Fibroblast of skin of back (primary cell): ENCODE measurements at places on chromosomes 1 and 21.

- no peak for DNase-seq
These were observed 79.2 kb downstream of the AJAP1 start for GRCh38 chr1:4733446-4734177.

- DNase-seq = no peak
These were observed 468.8 kb upstream of the RUNX1 start for GRCh38 chr21:35517865-35518264.

DNA sequence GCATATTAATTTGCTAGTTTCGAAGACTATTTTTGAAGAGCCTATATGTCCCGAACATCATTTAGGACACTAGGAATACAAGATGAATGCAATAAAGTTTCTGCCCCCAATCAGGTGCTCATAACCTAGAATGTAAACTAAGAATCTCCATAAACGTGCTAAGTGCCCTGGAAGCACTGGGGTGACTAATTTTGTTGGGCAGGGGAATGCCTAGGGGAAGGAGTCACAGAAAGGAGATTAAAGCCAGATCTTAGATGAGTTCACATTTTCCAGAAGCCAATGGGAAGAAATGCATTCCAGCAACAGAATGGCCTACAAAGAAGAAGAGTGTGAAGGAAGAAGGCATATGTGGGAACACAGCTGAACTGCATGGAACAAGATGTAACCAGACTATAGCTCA, 19.5 kb downstream of the SCYL3 start:
- DNase-seq = peak; percentile 84

DNA sequence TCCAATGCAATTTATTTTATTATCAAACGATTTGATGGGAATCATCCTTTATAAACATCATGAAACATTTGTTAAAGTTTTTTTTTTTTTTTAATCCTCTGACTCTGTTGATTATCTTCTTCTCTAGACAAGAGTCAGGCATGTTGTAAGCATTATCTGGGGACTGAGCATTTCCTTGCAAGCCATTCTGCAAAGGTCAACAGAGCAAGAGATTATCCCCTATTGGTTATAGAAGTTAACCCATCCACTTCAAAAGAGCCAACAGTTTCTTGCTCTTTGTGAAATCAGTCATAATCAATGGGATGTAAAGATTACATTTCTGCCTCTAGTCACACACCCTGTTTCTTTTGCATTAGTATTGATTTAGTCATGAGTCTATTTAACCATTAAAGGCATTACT, 368.8 kb upstream of the ADGRL4 start:
- DNase-seq = no peak

DNA sequence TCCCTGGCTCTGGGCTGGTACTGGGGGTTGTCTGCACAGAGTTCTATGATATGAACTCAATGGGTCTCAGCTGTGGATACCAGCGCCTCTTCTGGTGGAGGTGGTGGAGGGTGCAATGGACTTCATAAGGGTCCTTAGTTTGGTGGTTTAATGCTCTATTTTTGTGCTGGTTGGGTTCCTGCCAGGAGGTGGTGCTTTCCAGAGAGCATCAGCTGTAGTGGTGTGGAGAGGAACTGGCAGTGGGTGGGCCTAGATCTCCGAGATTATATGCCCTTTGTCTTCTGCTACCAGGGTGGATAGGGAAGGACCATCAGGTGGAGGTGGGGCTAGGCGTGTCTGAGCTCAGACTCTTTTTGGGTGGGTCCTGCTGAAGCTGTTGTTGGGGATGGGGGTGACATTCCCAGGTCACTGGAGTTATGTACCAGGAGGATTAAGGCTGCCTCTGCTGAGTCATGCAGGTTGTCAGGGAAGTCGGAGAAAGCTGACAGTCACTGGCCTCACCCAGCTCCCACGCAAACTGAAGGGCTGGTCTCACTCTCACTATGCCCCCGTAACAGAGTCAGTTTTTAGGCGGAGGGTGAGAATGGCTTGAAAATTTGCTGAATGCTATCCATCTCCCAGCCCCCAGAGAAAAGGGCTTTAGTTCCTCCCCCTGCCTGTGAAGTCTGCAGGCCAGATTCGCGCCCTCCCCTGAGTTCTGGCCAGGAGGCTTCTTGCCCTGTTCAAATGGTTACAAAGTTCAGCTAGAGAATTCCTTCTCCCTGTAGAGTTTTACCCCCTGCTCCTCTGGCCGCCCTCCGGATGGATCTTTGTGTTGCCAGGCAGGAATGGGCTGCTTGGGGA, 902.9 kb downstream of the LTN1 start:
- DNase-seq = no peak

- no peak for DNase-seq
These were observed 659.3 kb downstream of the USP25 start for GRCh38 chr21:16388911-16389560.

DNA sequence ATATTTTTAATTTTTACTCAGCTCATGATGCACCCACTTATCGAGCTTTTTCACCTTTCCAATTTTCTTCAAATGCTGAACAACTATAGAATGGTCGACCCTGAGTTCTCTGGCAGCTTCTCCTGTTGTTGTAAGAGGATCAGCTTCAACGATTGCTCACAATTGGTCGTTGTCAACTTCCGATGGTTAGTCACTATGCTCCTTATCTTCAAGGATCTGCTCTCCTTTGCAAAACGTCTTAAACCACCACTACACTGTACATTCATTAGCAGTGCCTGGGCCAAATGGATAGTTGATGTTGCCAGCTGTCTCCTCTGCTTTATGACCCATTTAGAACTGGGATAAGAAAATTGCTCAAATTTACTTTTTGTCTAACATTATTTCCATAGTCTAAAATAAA, 385.9 kb upstream of the LYPLAL1 start:
- DNase-seq = no peak

DNA sequence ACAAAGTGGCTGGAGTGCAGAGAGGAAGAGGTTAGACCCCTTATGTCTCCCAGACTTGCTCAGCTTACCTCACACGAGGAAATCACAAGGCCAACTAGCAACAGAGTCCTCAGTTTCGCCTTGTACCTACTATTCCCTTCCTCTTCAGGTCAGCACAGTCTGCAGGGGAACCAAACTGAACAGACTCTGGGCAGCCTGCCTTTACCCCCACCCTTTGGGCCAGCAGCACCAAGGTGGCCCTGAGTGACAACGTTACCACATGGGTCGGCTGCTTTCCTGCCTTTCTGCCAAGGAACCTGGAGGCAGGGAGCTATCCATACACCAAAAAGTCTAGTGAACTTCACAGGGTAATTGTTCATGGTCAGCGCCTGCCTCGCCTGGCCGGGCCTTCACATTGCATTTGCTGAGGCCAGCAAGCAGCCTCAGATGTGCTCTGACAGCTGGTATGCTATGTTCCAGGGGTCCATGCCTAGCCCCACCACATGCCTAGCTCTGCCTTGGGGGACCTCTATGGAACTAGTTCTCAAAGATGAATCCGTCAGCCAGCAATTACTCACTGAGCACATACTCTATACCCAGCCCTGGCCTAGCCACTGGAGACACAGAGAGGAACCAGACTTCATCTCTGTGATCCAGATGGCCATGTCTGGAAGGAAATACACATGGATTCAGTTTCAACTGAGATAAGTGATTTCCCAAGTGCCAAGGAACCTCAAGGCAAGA, 69.6 kb downstream of the DMAP1 start:
- DNase-seq = no peak

- DNase-seq = no peak
These were observed 48.1 kb downstream of the CDC14A start for GRCh38 chr1:100400404-100400803.

DNA sequence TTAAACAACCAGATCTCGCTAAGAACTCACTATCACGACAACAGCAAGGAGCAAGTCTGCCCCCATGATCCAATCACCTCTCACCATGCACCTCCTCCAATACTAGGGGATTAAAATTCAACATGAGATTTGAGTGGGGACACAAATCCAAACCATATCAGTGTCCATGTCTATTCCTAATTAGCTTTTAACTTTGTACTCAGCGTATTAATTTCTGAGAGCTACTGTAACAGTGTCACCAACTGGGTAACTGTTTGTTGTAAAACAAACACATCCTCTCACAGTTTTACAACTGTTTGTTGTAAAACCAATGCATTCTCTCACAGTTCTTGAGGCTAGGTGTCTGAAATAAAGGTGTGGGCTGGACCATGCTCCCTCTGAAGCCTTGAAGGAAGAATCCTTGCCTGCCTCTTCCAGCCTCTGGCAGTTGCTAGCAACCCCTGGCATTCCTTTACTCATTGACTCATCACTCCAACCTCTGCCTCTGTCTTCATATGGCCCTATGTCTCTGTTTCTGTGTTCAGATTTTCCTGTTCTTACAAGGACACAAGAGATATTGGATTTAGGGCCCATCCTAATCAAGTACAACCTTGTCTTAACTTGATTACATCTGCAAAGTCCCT, 121.2 kb downstream of the LTN1 start:
- DNase-seq = no peak

DNA sequence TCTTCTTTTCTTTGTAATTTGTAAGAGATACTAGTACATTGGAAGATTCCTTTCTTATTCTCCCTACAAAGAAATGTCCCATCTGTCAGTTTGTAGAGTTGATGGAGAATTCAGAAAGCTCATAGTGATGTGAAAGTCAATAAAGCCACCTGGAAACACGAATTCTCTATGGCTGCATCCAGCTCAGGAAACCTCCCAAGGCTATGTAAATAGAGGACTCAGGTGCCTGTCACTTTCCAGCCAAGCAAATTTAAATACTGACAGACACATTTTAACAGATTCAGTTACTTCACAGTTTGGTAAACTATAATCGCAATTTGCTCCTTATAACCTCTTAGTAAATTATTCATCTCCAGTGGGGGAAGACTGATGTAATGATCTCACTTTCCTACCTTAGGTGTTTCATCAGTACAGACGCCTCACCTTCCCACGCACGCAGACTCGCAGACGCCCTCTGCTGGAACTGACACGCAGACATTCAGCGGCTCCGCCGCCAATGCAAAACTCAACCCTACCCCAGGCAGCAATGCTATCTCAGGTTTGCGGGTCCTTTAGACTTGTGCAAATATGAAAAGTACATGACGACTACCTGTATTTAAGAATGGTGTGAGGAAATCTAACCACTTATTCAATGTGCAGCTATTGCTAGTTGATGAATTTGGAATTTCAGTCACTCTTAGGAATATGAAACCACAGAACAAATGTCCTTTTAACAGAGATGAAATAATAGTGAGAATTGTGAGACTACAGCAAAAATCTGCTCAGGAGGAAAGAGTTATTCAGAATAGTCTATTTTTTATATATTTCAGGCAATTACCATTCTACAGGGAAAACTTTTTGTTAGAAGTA, 60.6 kb downstream of the PTPRC start:
- peak; percentile 24 for DNase-seq

DNA sequence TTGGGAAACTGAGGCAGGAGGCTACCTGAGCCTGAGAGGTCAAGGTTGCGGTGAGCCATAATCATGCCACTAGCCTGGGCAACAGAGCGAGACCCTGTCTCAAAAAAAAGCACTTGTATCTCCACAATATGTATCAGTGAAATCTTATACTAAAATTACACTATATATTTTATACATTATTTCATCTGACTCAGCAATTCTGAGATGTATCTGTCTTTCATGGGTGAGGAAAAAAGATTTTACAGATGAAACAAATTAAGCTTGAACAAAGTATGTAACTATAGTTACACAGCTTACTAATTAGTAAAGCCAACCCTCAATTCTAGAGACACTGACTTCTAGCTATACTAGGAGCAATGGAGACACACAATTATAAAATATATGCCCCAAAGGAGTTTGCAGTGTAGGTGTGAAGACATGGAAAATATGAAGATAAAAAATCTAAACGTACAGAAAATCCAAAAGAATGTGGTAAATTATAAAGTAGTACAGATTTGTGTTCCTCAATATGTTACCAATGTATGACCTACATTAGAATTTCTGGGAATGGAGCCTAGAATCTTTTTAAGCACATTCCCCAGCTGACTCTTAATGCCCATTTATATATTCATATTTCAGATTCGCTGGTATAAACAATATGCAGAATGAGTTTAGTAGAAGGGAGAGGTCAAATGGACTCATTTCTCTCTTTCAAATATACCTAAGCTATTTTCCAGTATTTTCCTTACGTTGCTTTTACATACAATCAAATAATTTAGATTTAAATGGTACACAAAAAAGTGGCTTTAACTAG, 14.6 kb downstream of the GTF2B start:
- DNase-seq = no peak

- no peak for DNase-seq
These were observed 308.3 kb upstream of the AJAP1 start for GRCh38 chr1:4346131-4346530.

DNA sequence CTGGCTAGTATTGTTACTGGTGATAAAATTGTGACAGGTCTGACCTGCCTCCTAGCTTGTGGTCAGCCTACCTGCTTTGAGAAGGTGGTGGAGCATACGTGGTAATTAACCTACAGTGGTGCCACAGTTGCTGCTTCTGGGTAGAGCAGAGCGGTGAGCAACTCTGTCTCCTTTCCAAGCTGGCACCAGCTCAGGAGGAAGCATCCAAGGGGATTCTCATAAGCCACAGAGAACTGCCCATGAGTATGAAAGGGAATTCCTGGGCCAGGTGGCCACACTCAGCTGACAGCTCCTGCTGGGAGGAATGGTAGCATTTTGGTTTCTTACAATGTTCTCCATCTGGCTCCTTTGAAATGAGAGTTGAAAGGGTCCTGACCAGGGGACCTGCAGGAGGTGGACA, 39.4 kb downstream of the ATP2B4 start:
- DNase-seq = no peak

GRCh38 chr1:22275167-22275566, 132.3 kb upstream of the WNT4 start:
- DNase-seq = no peak

DNA sequence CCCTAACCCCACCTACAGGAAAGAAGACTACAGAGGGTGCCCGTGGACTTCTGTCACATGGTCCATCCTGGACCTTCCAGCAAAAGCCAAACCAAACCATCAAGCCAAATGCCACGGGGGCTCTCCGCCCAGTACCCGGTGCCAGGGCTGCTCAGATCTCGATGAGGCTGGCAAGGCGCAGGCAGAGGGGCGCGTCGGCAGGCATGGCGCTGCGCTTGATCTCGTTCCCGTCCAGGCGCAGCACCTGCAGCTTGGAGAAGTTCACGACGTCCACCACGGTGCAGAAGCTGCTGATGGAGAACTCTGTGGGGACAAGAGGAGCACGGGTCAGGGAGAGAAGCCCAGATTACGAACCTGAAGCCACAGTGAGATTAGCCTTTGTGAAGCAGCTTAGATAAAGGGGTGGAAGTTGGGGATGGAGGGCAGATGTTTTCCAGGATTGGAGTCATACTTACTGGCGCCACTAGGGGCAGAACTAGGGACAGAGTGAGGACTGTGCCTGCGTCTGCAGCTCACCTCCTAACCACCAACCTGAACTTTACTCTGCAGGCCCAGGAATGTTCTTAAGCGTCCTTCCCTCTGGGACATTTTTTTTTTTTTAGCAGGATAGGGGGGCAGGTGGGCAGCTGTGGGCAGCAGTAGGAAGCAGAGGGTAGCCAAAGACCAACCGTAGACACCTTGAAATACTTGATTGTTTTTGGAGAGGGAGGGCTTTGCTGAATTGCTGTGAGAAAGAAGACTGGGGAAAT, 8.6 kb downstream of the FMOD start:
- DNase-seq = peak; percentile 33

DNA sequence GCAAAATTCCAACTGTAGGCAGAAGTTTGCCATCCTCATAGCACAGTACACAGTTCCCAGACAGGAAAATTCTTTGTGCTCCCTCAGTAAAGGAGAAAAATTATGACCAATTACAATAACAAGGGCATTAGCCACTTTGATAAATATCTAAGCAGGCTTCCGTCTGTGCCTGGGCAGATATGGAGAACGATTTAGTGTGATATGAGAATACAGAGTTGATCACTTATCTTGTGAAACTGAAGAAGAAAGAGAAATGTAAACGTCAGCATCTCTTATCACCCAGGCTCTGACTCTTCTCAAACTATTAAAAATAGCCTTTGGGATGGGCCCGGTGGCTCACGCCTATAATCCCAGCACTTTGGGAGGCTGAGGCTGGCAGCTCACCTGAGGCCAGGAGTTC, 54.5 kb upstream of the TIAM1 start:
- DNase-seq = no peak
